ENCODE measurements at places on chromosomes 6 and 20.

DNA sequence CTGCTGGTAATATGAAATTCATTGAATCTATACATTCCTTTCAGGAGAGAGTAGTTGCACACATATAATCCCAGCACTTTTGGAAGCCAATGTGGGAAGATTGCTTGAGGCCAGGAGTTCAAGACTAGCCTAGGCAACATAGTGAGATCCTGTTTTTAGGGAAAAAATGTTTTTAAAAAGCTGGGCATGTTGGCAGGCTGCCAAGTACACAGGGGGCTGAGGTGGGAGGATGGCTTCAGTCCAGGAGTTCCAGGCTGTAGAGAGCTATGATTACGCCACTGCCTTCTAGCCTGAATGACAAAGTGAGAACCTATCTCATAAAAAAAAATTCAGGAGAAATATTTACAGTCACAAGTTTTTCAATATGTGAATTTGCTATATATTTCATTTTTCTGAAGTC, 71.9 kb downstream of the GRM1 start:
- DNase-seq, result no peak

- DNase-seq, result no peak
Observed at GRCh38 chr20:16441546-16442164, 131.6 kb downstream of the KIF16B start.

DNA sequence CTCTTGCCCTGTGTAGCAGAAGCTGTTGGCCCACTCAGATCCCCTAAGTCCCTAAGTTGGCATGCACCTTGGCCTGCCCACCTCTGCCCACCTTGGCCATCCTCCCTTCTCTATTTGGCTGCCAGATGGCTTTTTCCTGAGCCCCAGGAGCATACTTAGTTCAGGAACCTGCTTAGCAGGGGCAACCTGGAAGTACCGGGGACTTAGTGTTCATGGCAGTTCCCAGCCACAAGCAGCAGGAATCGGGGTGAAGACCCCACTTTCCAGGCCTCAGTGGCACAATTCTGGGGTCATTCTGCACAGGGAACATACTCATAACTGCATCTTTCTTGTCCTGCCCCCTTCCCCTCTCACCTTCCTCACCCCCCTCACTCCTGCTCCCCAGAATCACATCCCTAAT, 158.0 kb upstream of the PMEPA1 start:
- DNase-seq, result no peak

- DNase-seq, result no peak
Observed at GRCh38 chr6:17091122-17091521, 10.7 kb upstream of the STMND1 start.

DNA sequence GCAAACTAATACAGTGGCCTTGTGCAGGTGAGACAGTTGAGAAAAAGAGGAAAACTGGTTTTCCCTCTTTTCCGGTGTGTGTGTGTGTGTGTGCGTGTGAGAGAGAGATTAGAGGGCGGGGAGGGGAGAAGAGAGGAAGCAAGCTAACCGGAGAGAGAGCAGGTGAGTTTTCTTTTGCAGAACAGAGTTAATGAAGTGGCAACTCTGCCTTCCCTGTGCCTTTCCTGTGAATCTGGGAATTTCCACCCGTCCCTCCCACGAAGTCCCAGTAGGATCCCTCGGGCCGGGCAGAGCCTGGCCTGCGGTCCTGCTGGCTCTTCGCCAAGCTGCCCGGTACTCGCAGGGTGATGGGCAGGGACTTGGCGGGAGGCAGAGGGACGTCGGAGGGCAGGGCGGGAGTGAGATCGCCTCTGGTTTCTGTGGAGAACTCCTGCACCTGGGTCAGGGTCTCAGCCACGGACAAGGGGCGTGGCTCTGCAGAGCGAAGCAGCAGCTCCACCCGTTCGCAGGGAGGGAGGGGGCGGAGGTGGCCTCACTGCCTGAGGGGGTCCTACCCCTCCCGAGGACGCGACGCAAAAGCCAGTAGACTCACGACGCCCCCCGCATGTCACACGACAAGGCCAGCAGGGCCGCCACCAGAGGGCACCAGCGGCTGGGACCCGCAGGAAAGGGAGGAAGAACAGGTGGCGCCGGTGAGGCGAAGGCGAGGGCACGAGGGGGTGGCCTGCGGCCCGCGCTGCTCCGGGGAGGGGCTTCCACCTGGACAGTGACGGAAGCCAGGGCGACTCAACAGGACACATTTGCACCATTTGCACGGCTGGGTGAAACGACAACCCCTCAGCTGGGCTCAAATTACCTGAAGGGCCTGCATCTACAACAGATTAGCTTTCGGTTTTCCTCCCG, 51.2 kb upstream of the RNF182 start:
- peak; percentile 36 for DNase-seq

GRCh38 chr20:15597306-15597705, 975.9 kb downstream of the KIF16B start:
- no peak for DNase-seq

DNA sequence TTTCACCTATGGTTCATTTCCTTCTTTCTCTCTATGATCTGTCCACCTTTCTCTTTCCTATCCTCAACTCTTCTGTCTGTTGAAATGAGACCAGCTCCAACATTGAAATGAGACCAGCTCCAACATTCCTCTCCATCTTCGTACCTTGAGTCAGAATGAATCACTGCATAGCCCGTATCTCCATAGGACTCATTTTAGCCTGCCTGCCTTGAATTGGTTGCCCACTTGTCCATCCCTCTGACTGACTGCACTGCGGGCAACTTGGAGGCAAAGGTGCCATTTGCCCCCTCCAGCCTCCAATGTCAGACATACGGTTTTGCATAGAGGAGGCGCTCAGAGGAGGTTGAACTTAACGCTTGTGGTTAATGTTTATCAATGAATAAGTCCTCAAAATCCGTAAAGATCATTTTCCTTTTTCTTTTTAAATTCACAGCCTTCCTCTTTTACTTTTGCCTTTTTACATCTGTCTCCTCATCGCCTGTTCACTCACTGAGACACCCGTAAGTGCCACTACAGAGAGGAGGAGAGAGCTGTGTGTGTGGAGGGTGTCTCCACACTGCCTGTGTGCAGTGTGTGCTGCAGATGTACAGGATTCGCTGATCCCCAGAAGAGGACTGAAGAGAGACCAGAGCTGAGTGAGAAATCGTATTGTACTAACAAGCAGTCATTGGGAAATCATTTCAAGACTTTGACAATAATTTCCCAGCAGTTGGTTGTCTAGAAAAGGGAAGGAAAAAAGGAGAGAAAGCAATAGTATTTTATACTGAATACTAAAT, 579.6 kb upstream of the MAP3K7 start:
- no peak for DNase-seq

DNA sequence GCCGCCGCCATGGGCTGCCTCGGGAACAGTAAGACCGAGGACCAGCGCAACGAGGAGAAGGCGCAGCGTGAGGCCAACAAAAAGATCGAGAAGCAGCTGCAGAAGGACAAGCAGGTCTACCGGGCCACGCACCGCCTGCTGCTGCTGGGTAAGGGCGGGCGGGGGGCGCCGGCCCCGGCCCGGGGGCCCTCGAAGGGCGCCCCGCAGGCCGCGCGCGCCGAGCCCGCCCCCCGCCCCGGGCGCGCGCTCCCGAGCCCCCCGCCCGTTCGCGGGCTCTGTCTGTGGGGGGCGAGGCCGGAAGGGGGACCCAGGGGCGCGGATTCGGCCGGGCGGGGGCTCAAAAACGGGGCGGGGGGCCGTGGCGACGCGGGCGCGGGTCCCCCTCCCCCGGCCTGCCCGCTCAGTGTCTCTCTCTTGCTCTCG, 39.2 kb downstream of the GNAS start:
- peak; percentile 62 for DNase-seq

DNA sequence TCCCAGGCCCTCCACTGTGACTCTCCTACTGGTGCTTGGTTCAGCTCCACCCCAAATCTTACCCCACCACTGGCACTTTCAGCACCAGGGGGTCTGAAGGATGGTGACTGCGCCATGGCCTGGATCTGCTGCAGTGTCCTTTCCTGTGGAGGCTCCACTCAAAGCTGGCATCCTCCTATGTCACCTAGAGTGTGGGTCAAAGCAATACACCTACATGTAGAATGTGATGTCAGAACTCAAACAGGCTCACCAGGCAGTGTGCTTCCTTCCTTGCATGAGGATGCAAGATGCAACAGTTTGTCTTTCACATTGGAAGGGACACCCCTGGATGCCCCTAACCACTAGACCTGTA, 32.8 kb upstream of the MICB start:
- DNase-seq, result no peak

DNA sequence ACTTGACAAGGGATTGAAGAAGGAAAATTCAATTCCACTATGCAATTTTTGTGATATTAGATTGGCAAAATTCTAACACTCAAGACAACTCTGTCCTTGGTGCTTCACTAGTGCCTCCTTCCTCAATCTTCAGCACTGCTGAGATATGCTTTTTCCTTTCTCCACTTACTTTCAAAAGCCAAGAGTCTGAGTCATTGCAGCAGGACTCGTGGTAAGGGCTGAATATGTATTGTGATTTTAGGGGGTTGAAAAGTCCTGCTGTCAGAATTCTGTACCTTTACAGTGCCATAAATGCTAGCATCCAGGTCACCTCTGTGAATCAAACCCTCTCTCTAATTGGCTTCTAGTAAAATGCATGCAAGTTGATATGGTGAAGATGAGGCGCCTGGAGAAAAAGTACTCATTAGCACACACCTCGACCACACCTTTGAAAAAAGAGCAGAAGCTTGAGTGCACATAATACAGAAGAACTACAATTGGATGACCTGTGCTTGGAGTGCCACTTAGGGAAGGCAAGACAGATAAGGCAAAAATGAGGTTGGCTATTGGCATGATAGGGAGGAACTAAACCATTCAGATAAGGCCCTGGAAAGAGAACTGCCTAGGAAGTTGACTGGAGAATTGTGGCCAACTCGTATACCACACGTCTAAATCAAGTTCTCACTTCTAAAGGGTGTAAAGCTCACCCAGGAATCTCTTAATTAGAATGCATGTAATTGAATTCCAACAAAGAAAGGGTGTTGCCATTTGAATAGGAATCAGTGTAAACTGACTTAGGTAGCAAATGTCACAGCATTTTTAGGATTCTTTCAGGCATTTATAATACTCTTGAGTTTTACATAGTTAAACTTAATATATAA, 43.6 kb upstream of the FAM83B start:
- no peak for DNase-seq

DNA sequence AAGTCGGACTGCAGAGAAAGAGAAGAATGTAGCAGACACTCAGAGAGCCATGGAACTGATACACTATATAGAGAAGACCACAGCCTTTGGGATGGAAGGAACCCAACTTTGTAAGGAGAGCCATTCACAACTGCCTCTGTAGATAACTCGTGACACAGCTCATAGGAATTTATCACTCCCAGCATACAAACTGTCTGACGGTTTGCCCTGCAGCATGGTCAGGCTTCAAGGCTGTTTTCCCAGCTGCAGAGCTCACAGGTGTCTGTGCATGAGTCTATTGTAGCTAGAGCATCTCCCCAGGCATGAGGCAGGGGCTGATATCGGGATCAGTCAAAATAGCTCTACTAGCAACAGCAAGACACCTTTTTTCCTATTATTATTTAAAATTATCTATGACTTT, 130.5 kb upstream of the DTNBP1 start:
- DNase-seq, result no peak

GRCh38 chr20:23923891-23924435, 44.4 kb upstream of the CST5 start:
- DNase-seq, result peak; percentile 41
